NCI-H2029 treated with DMSO at 0.1 percent for 48 hours (cell line): ENCODE measurements at places on chromosomes 16 and 17.

DNA sequence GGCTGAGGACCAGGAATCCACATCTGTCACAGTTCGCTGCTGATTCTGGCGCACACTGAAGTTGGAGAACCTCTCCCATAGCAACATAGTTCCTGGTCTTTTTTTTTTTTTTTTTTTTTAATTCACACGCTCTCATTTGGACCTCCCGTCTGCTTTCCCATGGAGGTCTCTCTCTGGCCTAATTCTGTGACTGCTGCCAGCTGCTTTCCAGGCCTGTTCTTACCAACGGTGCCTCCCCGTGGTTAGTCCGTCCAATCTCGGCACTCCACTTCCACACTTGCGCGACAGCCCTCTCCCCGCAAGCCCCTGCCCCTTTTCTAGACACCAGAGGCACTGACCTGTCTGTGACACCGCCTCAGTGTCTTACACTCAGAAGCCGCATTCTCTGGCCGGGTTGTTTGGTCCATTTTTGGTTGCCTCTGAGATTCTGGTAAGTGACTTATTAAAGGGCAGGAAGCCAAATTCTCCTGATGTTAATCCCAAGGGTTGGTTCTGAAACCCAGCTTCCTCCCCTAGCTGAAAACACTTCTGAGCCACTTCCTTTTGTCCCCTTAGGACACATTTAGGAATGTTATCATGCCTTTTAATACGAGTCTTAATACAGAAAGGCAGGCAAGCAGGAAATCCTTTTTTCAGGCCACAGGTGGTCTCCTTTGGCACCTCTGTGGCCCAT, 1.1 kb upstream of the AKTIP start:
- no peak for DNase-seq

- no peak for DNase-seq
These were observed 68.5 kb upstream of the AMZ2 start for GRCh38 chr17:68179236-68179925.

DNA sequence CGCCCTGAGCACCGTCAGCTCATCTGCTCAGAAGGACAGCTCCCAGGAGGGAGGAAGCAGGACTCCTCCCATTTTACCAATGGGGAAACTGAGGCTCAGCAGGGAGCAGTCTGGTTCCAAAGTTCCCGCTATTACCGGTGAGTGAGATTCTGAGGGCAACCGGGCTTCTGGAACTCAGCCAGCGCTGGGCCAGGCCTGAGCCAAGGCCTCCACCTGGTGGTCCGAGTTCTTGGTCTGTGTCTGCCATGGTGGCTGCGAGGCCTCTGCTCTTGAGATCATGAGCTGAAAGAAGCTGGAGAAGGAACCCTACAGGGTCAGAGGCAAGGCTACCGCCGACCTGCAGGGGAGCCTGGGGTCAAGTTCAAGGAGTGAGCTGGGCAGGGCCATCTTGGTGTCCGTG, 110.8 kb upstream of the GSE1 start:
- no peak for DNase-seq

- DNase-seq, result no peak
These were observed 83.9 kb upstream of the CIBAR2 start for GRCh38 chr16:85195900-85196772.

DNA sequence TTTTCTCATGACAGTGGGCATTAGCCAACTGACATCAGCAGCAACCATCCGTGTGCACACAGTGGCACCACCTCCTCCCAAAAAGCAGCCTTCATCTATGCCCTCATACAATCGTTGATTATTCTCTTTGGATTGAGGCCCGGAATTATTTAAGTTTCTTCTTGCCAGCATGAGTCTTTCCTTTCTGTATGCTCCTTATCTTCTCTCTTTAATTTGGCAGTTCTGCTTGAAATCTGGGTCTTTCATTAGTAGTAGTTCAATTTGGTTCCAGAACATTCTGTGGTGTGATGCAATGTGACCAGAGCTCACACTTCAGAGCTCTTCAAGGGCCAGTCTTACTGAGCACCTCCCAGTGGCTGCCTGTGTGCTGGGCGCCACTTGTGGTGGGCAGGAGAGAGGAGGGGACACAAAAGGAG, 52.2 kb upstream of the STH start:
- DNase-seq, result no peak

DNA sequence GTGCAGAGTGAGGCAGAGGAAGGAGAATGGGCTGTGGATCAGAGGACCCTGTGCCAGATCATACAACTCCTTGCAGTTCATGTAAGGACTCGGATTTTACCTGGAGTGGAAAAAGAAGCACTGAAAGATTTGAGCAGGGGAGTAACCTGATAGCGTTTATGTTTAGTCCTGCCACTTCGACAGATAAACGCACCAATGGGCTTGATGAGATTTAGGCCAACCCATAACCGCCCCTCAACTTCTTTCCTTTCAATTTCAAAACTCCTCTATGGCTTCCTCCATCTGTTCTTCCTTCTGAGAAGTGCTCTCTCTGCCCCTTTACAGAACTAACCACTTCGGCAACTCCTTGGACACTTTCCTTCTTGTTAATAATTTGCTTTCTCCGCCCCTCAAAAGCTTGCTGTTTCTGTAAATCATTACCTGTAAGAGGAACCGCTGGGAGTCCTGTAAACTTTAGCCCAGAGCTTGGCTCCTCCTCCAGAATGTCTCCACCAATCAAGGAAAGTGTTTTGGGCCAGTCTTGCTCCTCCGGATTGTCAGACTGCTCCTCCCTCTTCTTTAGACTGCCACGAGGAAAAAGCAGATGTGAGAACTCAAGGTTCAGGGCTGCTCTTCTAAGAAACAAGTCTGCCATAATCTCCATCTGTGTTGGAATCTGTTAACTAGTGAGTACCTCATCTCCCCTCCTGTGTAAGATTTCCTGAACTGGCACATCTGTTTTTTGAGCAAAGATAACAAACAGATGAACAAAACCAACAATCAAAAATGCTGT, at the start of gene ACSM3:
Gene ACSM3, plus strand, starts transcription at position 554 of the 772 bp plus-strand sequence. CDS start 6,021 bp downstream, outside the sequence.
- no peak for DNase-seq

GRCh38 chr16:3879887-3880564, 487 bp downstream of the CREBBP start:
- DNase-seq, result no peak

GRCh38 chr17:8806926-8807550, 7.9 kb upstream of the MFSD6L start:
- no peak for DNase-seq

GRCh38 chr17:29331075-29331707, 37.2 kb upstream of the NUFIP2 start:
- DNase-seq, result no peak

GRCh38 chr16:75070012-75070841, 46.4 kb downstream of the LDHD start:
- no peak for DNase-seq

- no peak for DNase-seq
These were observed 17.9 kb downstream of the MYO1C start for GRCh38 chr17:1474402-1475189.

- no peak for DNase-seq
These were observed 187.5 kb upstream of the ZNF469 start for GRCh38 chr16:88195269-88195705.

DNA sequence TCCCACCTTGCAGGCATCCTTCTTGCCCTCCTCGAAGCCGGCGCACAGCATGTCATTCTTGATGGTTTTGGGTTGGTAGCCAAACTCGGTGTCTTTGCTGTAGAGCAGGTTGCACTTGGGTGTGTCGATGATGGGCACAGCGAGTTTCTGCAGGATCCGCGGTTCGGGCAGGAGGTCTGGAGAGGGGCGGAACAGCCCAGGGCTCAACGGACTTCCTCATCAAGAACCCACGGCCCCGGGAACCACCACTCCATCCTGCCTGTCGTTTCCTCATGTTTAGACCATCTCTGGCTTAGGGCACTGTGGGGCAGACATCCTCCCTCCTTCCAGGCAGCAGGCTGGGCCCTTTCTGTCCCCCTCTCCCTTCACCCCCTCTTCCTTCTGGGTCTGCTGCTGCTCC, 6.5 kb downstream of the PRSS27 start:
- DNase-seq, result no peak

DNA sequence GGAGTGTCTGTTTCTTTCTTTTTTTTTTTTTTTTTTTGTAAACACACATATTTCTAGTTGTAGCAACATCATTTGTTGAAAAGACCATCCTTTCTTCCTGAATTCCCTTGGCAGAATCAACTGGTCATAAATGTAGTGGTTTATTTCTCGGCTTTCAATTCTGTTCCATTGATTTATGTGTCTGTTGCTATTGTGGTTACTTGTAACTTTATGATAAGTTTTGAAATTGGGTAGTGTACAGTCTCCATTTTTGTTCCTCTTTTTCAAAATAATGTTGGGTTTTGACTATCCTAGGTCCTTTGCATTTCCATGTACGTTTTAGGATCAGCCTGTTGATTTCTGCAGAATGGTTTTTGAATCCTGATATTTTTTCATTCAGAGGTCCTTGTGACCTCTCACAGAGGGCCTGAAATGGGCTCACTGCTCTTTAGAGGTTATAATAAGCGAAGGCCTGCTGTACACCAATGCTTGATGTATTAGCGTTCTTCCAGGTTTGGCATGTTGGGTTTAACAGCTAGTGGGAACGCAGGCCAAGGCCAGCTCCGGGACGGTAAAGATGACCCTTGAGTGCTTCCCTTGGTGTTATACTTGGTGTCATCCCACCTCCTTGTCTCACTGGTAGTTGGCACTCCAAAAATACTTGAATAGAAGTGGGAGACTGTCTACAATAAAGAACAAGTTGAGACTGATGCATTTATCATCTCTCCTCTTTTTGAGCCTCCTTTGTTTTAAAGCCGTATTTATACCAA, 43.8 kb downstream of the ZNRF1 start:
- no peak for DNase-seq

DNA sequence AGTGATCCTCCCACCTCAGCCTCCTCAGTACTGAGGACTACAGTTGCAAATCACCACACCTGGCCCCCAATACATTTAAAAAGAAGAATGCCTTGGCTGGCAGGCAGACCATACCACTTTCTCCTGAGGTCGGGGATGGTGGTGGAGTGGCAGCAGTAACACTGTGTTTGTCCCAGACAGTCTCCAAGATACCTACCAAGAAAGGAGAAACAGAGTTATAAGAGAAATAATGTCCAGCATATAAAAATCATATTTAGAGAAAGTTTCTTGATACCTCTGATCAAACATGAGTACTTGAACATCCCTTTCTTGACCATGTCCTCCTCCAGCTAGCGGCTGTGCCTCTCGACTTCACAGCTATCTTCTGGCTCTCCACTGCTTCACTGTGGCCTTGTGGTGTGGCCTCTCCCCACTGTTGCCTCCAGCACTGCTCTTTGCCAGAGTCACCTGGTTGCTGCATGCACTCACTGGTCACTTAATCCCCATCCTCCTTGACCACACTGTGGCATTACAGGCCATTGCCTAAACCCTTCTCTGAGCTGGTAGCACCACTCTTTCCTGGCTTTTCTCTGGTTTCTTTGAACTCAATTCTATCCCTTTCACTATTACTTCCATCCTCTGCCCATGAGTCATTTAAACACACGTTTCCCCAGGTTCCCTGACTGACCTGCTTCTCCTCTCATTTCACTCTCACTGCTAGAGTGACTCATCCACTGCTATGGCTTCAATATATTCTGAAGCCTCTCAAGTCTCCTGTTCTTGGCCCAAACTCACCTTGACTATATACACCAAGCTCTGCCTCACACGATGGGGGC, 45.2 kb downstream of the XPO6 start:
- DNase-seq, result no peak

DNA sequence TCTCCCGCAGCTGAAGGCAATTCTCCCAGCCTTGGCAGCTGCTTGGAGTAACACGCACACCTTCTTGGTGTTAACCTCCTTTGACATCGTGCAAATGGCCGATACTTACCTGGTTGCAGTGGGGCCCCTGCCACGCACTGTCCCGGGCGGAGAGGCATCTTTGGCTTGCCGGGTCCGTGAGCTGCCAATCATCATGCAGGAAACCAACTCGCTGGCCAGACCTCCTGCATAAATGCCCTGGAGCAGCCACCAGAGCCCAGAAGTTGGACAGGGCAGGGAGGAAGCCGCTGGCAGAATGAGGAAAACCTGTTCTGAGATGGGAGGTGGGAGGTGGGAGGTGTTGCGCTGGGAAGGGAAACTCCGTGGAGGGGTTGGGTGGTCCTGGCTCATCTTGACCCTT, 41.7 kb upstream of the CREBBP start:
- no peak for DNase-seq

DNA sequence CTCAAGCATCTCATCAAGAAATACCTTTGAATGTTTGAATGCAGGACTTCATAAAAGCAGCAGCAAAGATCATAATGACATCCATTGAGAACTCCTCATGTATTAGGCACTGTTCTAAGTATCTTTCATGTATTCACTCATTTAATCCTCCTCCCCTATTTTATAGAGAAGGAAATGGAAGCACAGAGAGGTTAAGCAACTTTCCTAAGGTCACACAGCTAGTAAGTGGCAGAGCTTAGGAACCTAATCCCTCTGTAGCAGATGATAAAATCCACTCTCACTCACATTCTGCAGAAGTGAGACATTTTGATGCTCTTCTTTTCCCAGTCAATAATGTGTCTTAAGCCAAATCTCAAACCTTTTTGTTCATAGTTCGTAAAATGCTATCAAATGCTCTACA, 350.8 kb upstream of the C16orf82 start:
- no peak for DNase-seq

- DNase-seq, result no peak
These were observed 575.7 kb upstream of the CDH11 start for GRCh38 chr16:65697521-65697920.

DNA sequence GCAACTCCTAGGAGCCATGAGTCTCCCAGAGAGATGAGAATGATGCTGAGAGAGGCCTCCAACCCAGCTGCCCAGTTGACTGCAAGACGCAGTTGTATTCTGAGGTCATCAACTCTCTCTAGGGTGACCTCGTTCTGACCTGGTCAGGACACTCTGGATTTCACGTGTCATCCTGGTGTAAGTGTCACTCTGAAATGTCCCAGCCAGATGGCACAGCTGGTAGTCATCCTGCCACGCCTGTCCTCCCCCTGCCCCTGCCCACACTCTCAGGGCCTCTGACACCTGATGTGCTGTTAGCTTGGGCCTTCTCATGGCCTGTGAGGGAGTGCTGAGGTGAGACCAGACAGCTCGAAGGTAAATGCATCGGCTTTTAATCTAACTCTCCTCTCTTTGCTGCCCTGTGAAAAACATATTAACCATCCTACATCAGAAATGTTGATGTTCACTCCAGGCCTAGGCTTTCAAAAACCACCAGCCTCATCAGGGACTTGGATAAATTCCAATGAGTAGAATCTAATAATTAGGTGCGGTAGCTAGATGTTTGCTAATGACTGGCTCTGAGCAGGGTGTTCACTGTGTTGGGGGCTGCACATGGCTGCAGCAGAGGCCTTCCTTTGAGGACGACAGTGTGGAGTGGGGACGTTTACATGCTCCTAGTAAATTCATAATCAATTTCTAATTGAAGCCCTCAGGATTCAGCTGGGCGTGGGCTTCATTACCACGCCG, 13.8 kb downstream of the MLYCD start:
- no peak for DNase-seq

DNA sequence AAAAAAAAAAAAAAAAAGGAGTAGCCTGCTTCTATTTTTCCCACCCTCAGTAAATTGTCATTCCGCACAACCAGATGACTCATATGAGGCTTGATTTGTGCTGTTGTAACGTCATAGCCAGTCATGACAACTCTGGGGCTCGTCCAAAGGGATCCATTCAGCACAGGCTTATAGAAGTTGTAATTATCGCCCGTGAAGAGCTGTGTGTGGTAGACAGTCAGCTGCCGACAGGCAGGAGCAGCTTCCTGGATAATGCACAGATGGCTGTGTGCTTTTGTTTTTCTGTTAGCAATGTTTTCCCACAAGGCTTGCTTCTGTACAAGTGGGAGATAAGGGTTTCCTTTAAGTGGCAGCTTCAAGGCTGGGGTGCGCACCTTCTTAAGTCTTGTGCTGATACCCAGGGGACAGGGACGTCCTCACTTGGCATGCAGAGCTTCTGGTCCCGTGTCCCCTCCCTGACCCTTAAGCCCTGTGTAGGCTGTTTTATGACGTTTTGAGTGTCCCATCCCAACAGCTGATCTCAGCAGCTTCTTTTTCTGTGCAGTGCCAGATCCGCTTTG, 26.0 kb downstream of the SNX29 start:
- DNase-seq, result peak; percentile 55
